ENCODE measurements at places on chromosomes 12 and 14. TPM values are rescaled to one million over a fixed set of nuclear protein-coding genes. Genes with fewer than 3 reads are reported as not detected.

DNA sequence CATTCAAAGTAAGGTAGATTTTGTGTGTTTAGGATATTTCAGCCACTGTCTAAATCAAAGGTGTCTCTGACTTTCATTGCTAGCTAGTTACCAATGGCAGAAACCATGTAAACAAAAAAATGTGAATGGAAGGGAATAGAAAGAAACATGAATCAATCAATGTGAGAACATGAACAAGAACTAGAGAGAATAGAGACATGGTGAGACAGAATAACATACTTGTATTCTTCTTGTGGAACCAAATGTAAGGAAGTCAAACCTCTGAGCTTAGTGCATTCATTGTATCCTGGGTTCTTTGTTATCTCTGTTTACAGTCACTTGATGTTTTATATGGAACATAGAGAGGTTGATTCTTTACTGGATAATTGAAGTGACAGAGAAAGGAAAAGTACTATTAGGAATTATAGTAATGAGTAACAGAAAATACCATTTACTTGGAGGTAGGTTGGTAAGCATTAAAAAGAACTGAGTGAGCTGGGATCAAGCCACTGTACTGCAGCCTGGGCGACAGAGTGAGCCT, 2.6 kb upstream of the WNK1 start:
- peaks cover 8% of the 10 kb centered on the region for H3K4me1 ChIP-seq
- H3K36me3 ChIP-seq = no peaks in the 10 kb centered on the region
- peak overlapping the region; percentile 99 for H3K27ac ChIP-seq
- DNase-seq = no peak
- H3K27me3 ChIP-seq = no peaks in the 10 kb centered on the region

The HOXC10 gene
- not detected for total RNA-seq

DNA sequence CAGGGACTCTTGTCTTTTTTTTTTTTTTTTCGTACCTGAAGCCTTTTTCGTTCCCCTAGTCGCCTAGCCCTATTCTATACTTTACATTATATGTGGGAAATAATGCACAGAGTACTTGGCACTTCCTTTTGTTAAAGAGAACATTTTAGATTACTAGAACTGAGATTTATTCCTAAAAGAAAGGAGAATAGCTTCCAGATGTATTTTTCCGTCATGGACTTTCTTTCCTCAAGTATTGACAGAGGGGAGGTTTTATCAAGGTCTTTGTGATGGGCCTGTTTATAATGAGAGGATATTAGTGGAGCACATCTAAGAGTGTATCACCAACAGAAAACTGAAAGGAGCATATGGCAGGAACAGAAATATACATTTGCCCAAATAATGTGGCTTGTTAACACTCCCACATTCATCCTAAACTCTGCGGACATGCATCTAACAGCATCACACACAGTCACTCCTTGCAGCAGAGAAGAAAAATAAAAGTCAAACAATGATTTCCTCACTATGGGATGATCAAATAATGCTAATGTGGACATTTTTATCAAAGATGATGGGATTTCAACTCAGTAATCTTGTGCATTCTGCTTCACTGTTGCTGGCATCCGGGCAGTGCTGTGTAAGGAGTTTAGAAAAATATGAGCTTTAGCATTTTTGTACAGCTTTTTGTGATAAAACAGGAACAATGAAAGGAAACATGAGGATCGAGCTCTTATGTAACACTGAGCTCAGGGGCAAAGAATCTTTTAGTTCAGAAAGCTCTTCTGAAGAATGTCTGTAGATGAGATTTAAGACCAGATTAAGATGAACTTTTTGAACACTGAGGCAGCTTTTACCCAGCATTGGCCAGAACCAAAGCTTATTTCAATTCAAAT, 183.1 kb downstream of the EGLN3 start:
- no peaks in the 10 kb centered on the region for H3K36me3 ChIP-seq
- no peaks in the 10 kb centered on the region for H3K27me3 ChIP-seq
- no peak overlapping the region for H3K27ac ChIP-seq
- no peak overlapping the region for H3K4me3 ChIP-seq

DNA sequence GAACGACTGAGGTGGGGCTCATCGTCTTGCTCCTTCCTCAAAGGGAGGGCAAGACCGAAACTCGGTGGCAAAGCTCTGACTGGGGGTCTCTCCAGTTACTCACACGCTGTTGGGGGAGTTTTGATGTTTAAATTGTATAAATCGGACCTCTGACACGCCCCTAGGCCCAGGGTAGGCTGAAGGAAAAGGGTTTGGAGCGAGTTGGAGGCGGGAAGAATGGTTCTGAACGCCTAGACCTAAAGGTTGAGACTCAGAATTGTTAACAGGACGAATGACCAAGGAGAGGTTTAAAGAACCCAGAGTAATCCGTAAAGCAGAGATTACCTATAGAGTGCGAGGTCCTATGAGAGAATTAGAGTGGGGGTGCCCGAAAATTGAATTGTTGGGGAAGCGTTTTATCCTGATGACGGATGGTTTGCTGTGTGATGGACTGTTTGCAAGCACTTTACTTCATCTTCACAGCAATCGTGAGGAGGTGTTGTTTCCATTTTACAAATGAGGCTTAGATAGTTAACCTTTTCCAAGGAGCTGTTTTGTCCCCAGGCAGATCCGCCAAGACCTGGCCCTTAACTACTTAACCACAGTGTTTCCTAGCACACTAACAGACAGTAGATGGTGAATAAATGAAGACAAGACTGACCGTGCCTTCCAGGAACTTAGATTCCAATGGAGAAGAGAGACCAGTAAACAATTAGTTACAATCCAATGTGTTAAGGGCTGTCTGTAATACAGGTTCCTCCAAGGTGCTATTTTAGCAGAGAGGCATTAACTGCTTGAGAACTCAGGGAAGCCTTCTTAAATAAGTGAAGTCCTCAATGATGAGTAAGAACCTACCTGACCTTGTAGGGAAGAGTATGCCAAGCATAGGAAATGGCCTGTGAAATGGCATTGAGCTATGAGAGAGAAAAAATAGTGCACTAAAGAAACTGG, 929 bp upstream of the UBE2N start:
- peaks cover 53% of the 10 kb centered on the region for H3K4me1 ChIP-seq
- H3K27ac ChIP-seq = peak overlapping the region; percentile 98
- H3K36me3 ChIP-seq = no peaks in the 10 kb centered on the region
- H3K27me3 ChIP-seq = no peaks in the 10 kb centered on the region
- DNase-seq = no peak

DNA sequence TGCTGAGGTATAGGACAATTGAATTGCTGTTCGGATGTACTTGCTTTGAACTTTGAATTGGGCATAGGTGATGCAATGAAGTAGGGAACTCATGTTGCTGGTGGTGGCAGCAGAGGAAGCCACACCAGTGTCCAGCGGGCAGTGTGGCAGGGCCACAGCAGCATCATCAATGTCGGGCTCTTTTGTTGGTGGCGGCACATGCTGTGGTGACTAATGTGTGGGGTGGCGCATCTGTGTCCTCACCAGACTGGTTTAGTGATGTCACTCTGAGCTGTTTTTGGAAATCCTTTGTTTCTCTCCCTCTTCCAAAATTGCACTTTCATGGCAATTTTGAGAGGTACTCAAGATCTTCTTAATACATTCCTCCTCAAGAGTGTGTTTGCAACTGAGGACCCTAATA, 187.6 kb downstream of the ETNK1 start:
- no peak overlapping the region for H3K27ac ChIP-seq
- no peak for DNase-seq
- no peak overlapping the region for H3K4me3 ChIP-seq
- no peaks in the 10 kb centered on the region for H3K4me1 ChIP-seq
- H3K27me3 ChIP-seq = no peaks in the 10 kb centered on the region

The RNF212B gene
- not detected for total RNA-seq

DNA sequence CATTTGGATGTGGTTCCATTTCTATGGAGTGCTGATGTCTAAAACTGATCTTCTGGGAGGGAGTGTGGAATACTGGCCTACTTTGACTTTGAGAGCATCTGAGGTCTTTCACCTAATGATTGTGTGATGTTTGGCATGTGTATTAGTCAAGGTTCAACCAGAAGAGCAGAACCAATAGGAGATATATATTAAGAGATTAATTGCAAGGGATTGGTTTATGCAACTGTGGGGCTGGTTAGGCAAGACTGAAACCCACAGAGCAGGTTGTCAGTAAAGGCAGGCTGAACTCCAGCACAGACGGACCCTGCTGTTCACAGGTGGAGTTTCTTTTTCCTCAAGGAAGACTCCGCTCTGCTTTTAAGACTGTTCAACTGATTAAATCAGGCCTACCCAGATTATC, 11.6 kb downstream of the BMAL2 start:
- no peaks in the 10 kb centered on the region for H3K27me3 ChIP-seq
- H3K4me3 ChIP-seq = no peak overlapping the region
- H3K4me1 ChIP-seq = peaks cover 3% of the 10 kb centered on the region
- H3K36me3 ChIP-seq = no peaks in the 10 kb centered on the region
- no peak for DNase-seq
- H3K27ac ChIP-seq = peak overlapping the region; percentile 79

The IL22 gene
- total RNA-seq = not detected

- H3K4me3 ChIP-seq = no peak overlapping the region
- no peak for DNase-seq
- no peaks in the 10 kb centered on the region for H3K36me3 ChIP-seq
Observed at GRCh38 chr14:99015833-99016232, 256.2 kb downstream of the BCL11B start.

- H3K4me1 ChIP-seq = no peaks in the 10 kb centered on the region
- H3K4me3 ChIP-seq = no peak overlapping the region
- DNase-seq = no peak
Observed at GRCh38 chr12:25713264-25713663, 160.2 kb upstream of the LMNTD1 start.

DNA sequence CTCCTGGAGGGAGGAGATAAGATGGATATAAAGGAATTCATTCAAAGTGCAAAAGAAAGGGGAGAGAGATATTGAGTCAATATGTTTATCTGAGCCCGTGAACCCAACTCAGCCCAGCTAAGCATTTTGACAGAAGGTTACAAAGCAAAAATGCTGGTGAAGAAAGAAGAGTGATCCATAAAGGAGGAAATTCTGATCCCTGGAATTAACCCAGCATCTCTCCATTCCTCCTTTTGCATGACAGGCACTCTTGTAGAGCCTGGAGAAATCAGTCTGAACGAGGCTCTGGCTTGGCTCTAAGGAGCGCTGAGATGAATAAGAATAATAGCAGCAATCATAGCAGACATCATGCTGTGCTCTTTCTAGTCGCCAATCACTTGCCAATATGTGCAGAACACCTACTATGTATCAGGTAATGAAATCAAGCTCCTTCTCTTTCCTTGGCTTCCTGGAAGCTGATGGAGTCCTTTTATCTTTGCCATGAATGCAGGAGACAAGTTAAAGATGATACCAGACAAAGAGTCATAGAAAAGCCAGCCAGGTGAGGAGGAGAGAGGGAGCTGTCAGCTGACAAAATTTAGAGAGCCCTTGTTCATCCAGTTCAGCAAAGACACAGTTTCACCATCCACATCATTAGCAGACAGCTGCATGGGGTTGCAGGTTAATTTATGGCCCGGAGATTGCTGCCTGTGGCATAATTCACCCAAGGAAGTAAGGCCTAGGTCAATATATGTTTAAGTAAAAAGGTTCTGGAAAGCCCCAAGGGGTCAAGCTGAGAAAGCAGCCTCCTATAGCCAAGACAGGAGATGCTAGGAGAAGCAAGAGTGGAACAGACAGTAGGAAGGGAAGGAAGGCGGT, 476.5 kb upstream of the TBX3 start:
- no peaks in the 10 kb centered on the region for H3K36me3 ChIP-seq
- no peaks in the 10 kb centered on the region for H3K27me3 ChIP-seq
- DNase-seq = no peak
- no peak overlapping the region for H3K4me3 ChIP-seq
- no peak overlapping the region for H3K27ac ChIP-seq
- H3K4me1 ChIP-seq = no peaks in the 10 kb centered on the region

DNA sequence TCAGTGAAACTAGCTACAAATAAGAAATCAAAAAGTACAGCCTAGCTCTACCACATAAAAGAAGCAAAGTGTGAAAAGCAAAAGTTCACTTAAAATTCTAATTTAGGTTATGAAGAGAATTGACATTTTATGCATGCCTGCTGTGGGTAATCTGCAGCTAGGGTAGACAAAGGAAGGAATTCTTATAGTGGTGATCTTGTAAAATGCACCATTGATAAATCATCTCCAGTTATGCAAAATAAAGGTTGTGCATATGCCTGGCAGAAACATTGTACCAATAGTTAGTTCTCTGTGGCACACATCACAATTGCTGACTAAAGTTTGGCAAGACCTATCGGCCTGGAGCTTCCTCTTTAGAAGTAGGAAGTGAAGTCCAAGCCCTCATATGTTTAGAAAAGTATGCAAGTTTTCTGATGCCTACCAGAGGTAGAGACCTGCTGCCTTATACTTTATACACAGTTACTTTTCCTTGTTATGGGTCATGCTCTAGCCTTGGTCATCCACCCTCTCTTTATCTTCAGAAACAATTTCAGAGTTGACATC, 78.3 kb downstream of the TSHR start:
- no peaks in the 10 kb centered on the region for H3K36me3 ChIP-seq
- no peak for DNase-seq
- no peak overlapping the region for H3K27ac ChIP-seq
- H3K4me3 ChIP-seq = no peak overlapping the region
- no peaks in the 10 kb centered on the region for H3K27me3 ChIP-seq

The NANOG gene
- not detected for total RNA-seq

- no peak for DNase-seq
- H3K4me3 ChIP-seq = no peak overlapping the region
- H3K4me1 ChIP-seq = peaks cover 65% of the 10 kb centered on the region
- H3K27ac ChIP-seq = peak overlapping the region; percentile 86
Observed at GRCh38 chr12:96242597-96242996, 48.4 kb downstream of the ELK3 start.

The REP15 gene
- 1.6 TPM for total RNA-seq

- peak overlapping the region; percentile 48 for H3K27ac ChIP-seq
- H3K27me3 ChIP-seq = no peaks in the 10 kb centered on the region
- H3K36me3 ChIP-seq = no peaks in the 10 kb centered on the region
- H3K4me1 ChIP-seq = peaks cover 34% of the 10 kb centered on the region
- no peak overlapping the region for H3K4me3 ChIP-seq
Observed at GRCh38 chr14:22428700-22429291, 160.2 kb downstream of the DAD1 start.

DNA sequence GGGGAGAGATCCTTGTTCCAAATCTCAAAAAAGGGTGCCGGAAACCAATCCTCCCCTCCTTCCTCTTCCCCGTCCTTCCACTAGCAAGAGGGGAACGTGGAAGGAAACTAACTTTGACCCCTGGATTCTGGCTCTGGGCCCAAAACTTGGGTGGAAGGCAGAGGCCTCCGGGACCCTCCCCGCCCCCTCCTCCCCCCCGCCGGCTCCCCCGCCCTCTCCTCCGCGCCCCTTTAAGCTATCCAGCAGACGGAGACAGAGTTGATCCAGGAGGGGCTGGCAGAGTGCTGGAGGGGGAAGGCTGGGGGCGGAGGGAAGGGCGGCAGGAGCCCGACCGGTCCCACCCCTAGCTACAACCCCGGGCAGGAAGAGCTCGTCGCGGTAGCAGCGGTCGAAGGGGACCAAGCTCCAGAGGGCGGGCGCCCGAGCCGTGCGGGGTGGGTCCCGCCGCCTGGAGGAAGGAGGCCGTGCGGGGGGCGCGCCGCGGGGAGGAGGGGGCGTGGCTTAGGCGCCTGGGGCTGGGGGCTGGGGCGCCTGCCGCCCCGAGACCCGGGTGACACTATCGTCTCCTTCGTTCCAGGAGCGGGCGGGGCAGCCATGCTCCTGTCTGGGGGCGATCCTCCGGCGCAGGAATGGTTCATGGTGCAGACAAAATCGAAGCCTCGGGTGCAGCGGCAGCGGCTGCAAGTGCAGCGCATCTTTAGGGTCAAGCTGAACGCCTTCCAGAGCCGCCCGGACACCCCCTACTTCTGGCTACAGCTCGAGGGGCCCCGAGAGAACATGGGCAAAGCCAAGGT, at the start of gene NYNRIN:
TSS of gene NYNRIN (plus strand) at position 351 of the 794 bp plus-strand sequence. CDS start at position 595, 244 bp downstream.
- no peak for DNase-seq
- peak within 1 kb of the TSS; percentile 91 for H3K27ac ChIP-seq
- H3K27me3 ChIP-seq = no peaks in the 10 kb centered on the region
- no peaks in the 10 kb centered on the region for H3K36me3 ChIP-seq
